ENCODE measurements at places on chromosomes 2 and 18. TPM values are rescaled to one million over a fixed set of nuclear protein-coding genes. Genes with fewer than 3 reads are reported as not detected.

- peak; percentile 27 for DNase-seq
Observed at GRCh38 chr2:207286106-207286505, 120.4 kb upstream of the KLF7 start.

DNA sequence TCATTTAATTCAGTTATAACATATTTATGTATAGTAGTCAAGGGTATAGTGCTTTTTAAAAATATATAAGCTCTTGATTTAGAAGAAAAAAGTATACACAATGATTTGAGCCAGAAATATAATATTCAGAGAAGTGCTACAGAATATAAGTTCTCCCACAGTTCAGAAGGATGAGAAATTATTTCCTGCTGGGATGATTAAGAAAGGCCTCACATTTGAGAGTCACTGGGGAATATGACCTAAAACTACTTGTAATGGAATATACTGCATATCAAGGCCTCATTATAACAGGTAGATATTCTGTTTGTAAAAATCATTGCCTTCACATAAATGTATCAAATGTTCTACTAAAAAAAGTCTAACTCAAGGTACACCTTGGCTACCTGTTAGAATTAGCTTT lies 203.5 kb downstream of the MBD2 start:
- no peak for DNase-seq

- no peak for DNase-seq
Observed at GRCh38 chr2:11326677-11327211, 17.7 kb downstream of the ROCK2 start.

GRCh38 chr2:241036397-241036963 lies 38.1 kb downstream of the SNED1 start:
- DNase-seq: peak; percentile 69

- DNase-seq: peak; percentile 17
Observed at GRCh38 chr2:63049211-63049969, 1.2 kb upstream of the OTX1 start.

DNA sequence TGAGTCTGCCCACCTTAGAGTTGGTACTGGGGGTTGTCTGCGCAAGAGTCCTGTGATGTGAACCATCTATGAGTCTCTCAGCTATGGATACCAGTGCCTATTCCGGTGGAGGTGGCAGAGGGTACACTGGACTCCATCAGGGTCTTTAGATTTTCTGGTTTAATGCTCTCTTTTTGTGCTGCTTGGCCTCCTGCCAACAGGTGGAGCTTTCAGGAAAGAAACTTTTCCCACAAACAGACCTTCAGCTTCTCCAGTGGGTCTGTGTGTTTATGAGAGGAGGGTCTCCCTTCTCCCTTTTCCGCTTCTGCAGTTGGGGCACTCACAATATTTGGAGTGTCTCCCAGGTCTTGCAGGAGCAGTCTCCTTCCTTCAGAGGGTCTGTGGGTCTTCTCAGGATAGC lies 1721.9 kb upstream of the SLC39A10 start:
- no peak for DNase-seq

DNA sequence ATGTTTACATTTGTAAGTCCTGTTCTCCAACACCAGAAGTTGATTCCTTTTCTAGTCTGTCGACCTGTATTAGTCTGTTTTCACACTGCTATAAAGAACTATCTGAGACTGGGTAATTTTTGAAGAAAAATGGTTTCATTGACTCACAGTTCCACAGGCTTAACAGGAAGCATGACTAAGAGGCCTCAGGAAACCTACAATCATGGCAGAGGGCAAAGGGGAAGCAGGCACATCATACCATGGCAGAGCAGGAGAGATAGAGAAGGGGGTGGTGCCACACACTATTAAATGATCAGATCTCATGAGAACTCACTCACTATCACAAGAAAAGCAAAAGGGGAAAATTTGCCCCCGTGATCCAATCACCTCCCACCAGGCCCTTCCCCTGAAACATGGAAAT lies 112.8 kb upstream of the MAP3K20 start:
- DNase-seq: no peak

- DNase-seq: no peak
Observed at GRCh38 chr2:137937778-137938177, 26.5 kb upstream of the HNMT start.

DNA sequence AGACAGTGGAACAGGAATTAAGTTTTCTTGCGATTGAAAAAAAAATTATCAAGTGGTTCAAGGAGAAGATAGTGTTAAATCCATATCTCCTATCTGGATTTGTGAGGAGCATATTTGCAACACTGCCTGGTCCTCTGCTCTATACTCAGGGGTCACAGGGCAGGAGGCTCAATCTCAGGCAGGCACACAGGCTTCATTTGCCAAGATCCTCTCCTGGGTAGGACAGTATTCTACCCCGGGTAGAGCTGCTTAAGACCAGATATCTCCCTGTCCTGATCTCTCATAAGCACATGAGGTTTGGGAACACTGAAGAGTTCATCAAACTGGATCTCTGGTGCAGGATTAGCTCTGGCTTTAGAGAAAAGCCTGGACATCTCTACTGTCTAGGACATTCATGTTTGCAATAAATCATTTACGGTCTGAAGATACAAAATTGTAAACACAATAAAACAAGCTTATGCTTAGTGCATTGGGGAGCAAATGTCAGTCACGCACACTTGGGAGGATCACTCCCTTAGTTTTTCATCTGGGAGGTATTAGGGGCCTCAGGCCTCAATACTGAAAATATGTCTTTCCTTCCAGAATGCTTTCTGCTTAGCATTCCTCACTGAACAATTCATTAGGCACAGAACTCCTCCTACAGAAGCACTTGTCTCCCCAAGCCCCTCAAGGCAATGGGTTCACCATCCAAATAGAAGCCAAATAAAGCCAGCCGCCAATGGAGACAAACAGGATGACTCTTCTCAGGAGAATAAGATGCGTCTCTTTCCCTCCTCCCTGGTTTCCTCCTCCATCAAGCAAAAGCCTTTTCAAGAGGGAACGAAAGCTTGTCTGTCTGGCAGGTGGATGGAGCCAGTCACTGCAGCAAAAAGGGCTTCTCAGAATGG lies 34.1 kb upstream of the LCLAT1 start:
- no peak for DNase-seq

DNA sequence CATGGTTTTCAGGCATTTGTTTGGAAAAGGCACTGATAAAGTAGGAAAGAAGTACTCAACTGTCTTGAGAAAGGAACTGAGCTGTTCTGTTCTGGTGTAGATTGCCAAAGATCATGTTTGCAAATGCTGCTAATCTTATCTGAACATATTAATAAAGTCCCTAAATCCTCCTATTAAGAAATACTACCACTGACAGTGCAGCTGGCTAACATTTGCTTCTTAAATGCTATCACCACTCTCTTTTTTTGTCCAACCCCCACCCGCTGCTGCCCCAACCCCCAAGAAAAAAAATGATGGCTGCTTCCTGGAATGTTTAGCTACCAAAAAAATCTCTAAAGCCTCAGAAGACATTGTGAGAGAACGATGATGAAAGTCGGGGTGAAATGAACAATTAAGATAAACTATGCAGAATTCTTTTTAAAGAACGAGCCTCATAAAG lies 130.7 kb downstream of the CCBE1 start:
- no peak for DNase-seq

DNA sequence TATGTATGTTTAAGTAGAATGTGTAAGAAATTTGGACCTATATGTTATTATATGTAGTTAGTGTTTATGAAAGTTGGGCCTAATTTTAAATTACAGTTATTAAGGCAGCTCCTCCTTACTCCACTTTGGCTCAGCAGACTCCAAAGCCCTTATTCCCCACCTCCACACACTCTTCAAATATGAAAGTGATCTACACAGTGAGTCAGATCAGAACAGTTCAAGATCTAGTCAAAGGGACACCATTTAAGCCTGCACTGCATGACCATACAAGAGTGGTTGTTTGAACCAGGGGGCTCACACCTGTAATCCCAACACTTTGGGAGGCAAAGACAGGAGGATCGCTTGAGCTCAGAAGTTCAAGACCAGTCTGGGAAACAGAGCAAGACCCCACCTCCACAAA lies 21.2 kb upstream of the PMAIP1 start:
- DNase-seq: no peak

Gene RELCH
- 23.5 TPM for total RNA-seq

Gene MDH1B
- total RNA-seq: 0.96 TPM

Measured in activated T-cell treated with anti-CD3 and anti-CD28 coated beads, Interleukin-2, amount 50 U/mL, for 72 hours (primary cell).